Lower leg skin (tissue), 4 donors: ENCODE measurements at places on chromosomes 6 and 20.

DNA sequence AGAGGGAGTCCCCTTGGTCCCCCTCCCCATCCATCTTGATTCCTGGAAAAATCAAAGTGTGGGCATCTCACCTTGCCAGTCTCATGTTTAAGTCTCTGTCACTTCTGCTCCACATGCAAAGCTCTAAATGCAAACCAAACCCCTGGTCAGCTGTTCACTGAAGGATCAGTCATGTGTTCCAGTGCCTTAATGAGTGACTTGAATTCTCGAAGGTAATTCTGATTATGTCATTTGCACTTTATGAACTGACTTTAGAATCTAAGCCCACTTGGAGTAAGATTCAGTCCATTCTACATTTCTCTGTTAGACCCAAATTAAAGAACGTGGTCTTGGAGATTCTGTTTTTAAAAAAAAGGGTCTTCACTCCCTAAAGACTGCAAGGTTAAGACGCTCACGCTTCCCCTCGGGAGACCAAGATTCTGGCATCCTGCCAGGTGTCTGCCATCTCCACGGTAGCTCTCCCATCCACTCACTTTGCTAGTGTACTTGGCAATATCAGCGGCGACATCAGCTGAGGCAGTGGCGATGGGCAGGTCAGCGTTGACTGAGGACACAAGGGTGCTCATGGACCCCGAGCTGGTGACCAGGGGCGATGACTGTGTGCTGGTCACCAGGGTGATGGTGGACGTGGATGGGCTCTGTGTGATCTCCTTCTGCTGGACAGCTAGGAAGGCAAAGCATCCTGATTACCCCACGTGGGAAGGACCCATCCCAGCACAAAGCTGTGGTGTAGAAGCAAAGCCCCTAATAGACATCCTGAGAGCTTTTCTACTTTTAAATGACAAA is 120.5 kb downstream of the ZMYND8 start:
- no peak for DNase-seq

GRCh38 chr20:61125076-61125475 is 127.0 kb upstream of the CDH4 start:
- DNase-seq = peak; percentile 71

DNA sequence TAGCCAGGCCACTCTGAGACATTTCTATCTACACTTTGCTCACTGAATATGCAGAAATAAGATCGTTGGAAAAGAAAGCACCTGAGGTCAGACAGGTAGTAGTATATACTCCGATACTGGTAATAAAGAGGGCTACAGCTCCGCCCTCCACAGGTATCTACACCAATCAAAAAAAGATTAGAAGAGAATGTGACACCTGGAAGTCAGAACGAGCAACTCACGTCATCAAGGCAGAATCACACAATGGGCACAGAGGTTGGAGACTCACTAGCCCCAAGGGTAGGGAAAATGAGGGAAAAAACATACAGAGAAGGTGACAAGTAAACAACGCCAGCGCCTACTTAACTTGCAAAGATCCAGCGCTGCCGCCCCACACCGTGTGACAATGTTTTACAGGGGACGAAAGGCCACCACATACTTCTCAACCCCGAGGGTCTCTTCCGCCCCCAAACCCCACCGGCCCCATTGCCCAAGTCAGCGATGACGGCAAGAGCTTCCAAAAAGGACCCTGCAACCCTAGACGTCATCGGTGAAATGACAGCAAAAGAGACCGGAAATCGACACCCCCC is 653 bp downstream of the LMBRD1 start:
- DNase-seq = no peak

- no peak for DNase-seq
These were observed 208.0 kb upstream of the KCNQ5 start for GRCh38 chr6:72413884-72414283.

DNA sequence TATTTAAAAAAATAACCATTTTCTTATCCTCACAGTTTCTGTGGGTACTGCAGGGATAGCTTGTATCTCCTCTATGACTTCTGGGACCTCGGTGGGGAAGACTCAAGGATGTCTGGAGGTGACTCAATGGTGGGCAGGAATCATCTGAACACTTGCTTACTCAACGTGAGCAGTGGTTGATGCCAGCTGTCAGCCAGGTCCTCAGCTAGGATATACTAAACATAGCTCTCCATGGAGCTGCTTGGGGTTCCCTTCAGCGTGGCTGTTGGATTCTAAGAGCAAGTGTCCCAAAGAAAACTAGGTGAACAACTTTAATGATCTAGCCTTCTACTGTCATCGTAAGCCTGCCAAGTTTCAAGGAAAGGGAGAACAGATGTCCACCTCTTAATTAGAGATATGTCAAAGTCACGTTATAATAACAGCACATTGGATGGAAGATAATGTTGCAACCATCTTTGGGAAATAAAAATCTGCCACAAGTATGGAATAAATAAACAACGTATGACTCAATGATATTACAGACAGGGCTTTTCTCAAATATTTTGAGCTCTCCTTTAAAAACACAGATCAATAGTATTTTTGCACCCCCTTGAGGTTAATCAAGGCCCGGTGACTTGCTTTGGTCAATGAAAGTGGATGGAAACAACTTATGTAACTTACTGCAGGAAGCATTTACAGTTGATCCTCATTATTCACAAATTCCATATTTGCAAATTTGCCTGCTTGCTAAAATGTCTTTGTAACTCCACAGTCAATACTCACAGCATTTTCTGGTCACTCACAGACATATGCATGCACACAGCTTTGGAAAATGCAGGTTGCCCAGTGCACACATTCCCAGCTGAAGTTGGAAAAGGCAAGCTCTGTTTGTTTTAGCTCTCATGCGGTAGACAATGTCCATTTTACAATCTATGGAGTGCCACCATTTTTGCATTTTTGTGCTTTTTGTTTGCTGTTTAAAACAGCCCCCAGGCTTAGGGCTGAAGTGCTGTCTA is 6.6 kb upstream of the HEBP2 start:
- DNase-seq = no peak

- DNase-seq = no peak
These were observed 7.0 kb downstream of the GDAP1L1 start for GRCh38 chr20:44254073-44254472.

DNA sequence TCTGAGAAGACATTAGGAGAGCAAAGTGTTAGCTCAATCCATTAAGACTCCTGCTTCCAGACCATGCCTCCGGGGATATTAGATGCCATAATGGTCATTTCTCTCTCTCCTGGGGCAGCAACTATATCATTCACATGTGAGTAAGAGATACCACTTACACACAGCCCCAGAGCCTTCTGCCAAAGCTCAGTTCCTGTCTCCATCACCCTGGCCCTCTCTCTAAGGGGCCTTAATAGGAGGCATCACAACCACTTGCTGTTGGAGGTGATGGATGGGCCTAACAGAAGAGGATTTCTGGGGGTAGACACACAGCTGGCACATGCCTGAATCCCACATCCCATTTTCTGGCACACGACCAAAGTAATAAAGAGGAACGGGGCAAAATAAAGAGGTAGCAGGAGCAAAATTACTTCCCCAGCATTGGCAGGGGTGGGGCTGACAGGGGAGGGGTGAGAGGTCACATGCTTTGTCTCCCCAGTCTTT is 34.0 kb upstream of the VSTM2L start:
- DNase-seq = no peak

DNA sequence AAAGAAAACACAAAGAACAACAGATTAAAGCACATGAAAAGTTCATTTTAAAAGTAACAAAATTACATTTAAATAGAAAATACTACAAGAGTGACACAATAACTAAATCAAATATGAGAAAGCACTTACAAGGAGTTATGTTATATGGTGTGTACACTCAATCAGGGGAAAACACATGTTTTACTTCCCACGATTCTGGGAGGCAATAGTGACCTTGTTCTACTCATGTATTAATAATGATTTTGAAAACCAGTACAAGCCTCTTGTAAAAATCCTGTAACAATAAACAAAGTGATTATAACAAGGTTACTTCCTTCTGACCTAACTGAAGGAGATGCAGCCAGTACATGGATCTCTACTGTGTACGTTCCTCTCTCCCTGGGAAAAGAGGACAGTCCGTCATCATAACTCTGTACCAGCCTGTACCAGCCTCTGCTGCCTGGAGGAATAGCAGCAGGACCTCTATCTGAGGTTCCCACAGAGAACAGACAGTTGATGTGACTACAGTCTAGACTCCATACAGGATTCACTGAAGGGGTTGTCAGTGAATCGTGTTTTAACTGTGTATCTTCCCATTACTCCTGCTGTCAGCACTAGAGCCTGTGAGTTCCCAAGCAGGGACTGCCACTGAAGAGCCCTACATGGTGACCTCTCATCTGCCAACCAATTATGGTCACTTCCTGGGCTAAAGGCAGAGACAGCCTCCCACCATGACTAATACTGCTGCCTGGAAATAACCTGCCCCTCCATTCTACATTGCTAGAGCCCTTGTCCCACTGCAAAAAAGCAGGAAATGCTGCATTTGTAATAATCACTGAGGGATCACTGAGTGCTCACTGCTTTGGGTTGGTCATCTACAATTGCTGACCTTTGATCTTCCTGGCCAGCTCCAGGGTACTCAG is 149.7 kb downstream of the KIF16B start:
- DNase-seq = no peak

- no peak for DNase-seq
These were observed 9.8 kb downstream of the OR12D1 start for GRCh38 chr6:29424575-29424974.

DNA sequence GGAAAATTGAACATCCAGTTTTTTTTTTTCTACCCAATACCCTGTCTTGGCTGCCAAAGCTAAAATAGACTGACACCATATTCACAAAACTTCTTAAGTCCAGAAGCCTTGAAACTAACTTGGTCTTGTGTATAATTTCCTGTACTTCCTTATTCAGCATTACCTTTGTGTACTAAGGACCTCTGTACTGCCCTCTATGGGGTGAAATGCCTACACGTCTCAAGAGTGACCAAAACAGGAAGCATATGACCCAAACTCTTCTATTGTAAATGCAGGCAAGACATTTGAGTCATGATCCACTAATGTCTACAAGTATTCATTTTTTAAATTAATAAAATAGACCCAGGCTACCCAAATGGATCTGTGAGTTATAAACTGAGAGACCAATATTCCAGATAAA is 50.4 kb downstream of the HMGCLL1 start:
- no peak for DNase-seq

DNA sequence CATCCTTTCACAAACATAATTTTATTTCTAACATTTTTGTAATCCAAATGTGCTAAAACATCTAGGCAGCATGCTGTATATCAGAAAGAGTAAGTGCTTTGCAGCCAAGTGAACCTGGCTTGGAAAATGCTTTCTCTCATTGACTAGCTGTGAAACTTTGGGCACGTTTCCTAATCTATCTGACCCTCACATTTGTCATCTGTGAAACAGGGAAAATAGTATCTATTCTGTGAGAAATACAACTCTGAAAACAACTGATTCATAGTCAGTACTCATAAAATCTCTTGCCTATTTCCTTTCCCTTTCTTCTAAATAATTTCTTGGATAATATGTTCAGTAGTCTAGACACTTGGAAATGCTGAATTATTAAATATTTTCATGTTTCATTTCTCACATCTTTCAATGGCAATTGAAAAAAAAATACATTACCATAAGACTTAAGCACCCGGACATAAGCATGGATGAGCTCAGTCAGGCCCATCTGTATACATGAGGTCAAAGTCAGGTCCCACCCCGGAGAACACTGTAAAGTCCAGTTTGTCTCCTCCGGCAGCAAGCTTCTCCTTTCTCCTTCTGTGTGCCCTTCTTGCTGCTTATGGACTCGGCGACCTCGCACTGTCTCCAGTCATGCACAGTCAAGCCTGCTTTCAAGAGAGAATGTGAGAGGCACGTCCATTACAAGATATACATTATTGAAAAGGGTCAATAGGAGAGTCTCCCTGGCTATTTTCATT is 455.0 kb upstream of the SOX4 start:
- no peak for DNase-seq

- no peak for DNase-seq
These were observed 643.8 kb downstream of the HDGFL1 start for GRCh38 chr6:23213193-23213592.

GRCh38 chr6:41720262-41720620 is 15.2 kb downstream of the TFEB start:
- no peak for DNase-seq

DNA sequence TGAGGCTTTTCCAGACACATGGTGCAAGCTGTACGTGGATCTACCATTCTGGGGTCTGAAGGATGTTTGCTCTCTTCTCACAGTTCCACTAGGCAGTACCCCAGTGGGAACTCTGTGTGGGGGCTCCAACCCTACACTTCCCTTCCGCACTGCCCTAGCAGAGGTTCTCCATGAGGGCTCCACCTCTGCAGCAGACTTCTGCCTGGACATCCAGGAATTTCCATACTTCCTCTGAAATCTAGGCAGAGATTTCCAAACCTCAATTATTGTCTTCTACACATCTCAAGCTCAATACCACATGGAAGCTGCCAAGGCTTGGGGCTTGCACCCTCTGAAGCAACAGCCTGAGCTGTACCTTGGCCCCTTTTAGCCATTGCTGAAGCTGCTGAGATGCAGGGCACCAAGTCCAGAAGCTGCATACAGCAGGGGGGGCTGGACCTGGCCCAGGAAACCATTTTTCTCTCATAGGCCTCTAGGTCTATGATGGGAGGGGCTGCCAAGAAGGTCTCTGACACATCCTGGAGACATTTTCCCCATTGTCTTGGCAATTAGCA is 11.6 kb downstream of the PDSS2 start:
- no peak for DNase-seq

- DNase-seq = no peak
These were observed 49.6 kb upstream of the PTPRK start for GRCh38 chr6:128569732-128570679.

- DNase-seq = no peak
These were observed 26.9 kb downstream of the ARMC2 start for GRCh38 chr6:108875161-108875555.

GRCh38 chr6:164068527-164068926 is 654.0 kb downstream of the QKI start:
- DNase-seq = no peak

DNA sequence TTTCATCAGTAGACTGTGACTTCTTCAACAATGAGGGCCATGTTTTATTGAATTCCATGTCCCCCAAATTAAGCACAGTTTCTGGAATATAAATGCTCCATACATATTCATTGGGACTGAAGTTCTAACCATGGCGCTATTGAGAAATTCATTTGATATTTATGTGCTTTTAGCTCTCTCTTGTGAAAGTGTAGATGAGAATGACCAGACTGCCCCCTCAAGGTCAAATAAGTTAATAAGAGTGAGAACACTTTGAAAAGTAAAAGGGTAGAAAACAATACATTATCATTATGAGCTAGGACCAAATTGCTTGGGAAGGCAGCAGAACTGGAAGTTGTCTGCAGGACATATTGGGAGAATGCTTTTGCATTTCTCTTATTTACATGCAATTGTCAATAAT is 597.9 kb downstream of the EPM2A start:
- DNase-seq = no peak

DNA sequence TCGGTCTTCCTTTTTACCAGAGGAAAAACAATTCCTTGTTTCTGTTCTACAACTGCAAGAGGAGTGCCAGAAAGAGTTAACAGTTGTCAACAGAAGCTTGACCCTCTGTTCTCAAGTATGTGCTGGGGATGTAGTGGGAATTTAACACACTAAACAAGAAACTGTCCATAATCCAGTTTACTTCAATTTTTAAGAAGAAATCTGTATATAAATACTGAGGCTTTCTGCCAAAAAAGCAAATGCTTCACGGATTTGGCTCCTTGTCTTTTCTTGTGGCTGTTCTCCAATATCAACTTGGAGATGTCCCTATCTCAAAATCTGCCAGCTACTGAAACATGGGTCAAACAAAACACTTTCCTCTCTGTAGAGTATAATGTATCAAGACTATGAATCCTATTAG is 26.8 kb downstream of the REV3L start:
- no peak for DNase-seq

- DNase-seq = no peak
These were observed 28.2 kb upstream of the VEGFA start for GRCh38 chr6:43741829-43742228.

- no peak for DNase-seq
These were observed 14.5 kb downstream of the GMEB2 start for GRCh38 chr20:63612276-63612931.
